ENCODE measurements at places on chromosomes 2 and 18. TPM values are rescaled to one million over a fixed set of nuclear protein-coding genes. Genes with fewer than 3 reads are reported as not detected.

DNA sequence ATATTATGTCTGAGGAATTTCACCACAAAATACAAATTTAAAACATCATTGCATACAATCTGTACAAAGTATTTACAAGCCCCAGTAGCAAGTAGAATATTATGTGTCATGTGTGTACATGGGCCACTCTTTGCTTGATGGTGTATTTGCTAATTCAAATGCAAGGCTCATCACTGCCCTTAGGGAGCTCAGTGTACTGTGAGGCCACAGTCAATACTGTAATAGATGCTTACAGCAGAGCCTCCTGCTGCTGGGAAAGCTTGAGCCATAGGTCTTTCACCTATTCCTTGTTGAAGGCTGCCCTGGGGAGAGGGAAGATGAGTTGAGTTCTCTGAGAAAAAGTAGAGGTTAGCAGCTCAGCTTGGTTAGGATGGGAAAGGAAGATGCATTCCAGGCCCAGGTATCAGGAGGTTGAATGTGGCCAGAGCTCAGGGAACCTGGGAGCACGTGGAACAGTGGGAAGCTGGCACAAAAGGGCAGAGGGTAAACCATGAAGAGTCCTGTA lies 189.6 kb downstream of the LRP1B start:
- H3K36me3 ChIP-seq: no peaks in the 10 kb centered on the region
- no peaks in the 10 kb centered on the region for H3K4me1 ChIP-seq
- no peak overlapping the region for H3K27ac ChIP-seq
- DNase-seq: no peak
- H3K27me3 ChIP-seq: no peaks in the 10 kb centered on the region

GRCh38 chr18:58863539-58864145 lies 1.0 kb upstream of the ZNF532 start:
- H3K27me3 ChIP-seq: no peaks in the 10 kb centered on the region
- DNase-seq: peak; percentile 80
- H3K27ac ChIP-seq: peak overlapping the region; percentile 100
- H3K4me3 ChIP-seq: peak overlapping the region; percentile 29
- peaks cover 15% of the 10 kb centered on the region for H3K4me1 ChIP-seq

- H3K4me1 ChIP-seq: no peaks in the 10 kb centered on the region
- H3K27me3 ChIP-seq: no peaks in the 10 kb centered on the region
- DNase-seq: no peak
- no peak overlapping the region for H3K4me3 ChIP-seq
- no peak overlapping the region for H3K27ac ChIP-seq
- no peaks in the 10 kb centered on the region for H3K36me3 ChIP-seq
Measured at GRCh38 chr2:220966636-220967035, 605.5 kb downstream of the EPHA4 start.

DNA sequence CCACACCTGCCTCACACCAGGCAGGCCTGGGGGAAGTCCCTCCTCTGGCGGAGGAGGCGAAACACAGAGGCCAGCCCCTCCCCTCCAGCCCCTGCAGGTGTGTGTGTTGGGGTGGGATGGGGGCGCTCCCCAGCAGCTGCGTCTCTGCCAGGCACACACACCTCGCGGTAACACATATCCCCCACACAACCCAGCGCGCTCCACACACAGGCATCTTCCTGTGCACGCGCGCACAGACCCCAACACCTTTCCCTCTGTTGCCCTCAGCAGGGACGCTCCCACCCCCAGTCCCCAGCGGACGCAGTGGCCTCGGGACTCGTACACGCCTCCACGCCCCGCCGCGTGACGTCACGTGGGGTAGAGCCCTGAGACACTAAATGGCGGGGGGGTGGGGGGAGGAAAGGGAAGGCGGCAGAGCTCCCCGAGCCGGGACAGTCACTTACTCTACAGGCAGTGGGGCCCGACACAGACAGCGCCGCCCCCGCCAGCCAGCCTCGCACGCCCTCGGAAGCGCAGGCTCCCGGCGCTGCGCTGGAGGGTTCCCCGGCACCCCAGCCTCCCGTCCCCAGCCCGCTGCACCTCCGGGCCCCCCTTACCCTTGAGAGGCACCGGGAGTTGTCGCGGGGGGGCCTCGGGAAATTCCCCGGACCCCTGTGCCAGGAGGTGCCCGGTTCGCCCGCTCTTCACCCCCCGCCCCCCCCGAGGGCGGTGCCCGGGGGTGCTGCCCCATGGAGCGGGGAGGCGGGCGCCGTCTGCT lies at the start of gene WNT10A:
WNT10A (plus strand) TSS at position 751 of the 757 bp plus-strand sequence. CDS start 144 bp downstream, outside the sequence.
- no peaks in the 10 kb centered on the region for H3K27me3 ChIP-seq
- H3K36me3 ChIP-seq: no peaks in the 10 kb centered on the region
- no peak within 1 kb of the TSS for H3K27ac ChIP-seq
- peak; percentile 78 for DNase-seq

GRCh38 chr2:144654523-144654922 lies 134.6 kb upstream of the ZEB2 start:
- H3K36me3 ChIP-seq: no peaks in the 10 kb centered on the region
- no peaks in the 10 kb centered on the region for H3K27me3 ChIP-seq
- DNase-seq: no peak
- H3K27ac ChIP-seq: no peak overlapping the region
- no peak overlapping the region for H3K4me3 ChIP-seq

The TMSB10 gene
- 876 TPM for total RNA-seq

GRCh38 chr2:217065695-217066405 lies 206.0 kb upstream of the TNP1 start:
- no peaks in the 10 kb centered on the region for H3K36me3 ChIP-seq
- H3K27ac ChIP-seq: no peak overlapping the region
- no peak for DNase-seq
- H3K4me1 ChIP-seq: no peaks in the 10 kb centered on the region

DNA sequence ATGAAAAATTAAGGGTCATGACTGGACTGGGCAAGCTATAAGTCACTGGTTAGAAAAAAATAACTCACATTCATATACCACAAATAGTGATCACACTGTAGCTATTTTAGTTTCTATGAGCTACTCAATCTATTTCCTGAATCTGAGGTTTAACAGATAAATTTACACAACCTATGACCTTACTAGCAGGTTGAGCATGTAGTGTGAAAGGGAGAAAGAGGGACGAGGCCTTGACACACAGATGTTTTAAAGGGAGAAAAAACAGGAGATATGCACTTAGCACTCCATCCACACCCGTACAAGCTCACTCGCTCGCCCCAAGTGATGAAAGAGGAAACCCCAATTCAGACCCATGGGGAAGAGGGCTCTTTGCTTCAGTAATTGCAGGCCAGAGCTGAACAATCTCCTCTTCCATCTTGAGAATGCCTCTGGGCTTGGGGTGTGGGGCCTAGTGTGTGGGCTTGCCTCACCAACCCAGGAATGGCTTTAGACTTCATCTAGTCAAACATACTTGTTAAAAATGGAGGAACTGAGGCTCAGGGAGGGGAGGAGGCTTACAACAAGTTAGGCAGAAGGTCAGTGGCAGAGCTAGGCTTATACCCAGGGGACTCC lies 10.7 kb downstream of the CYRIA start:
- H3K27me3 ChIP-seq: no peaks in the 10 kb centered on the region
- H3K36me3 ChIP-seq: no peaks in the 10 kb centered on the region
- no peak overlapping the region for H3K4me3 ChIP-seq

GRCh38 chr18:36446059-36446458 lies 148.5 kb downstream of the FHOD3 start:
- peaks cover 3% of the 10 kb centered on the region for H3K4me1 ChIP-seq
- no peak for DNase-seq
- no peak overlapping the region for H3K27ac ChIP-seq
- H3K27me3 ChIP-seq: no peaks in the 10 kb centered on the region
- H3K36me3 ChIP-seq: no peaks in the 10 kb centered on the region

The GPR39 gene
- 0.23 TPM for total RNA-seq

DNA sequence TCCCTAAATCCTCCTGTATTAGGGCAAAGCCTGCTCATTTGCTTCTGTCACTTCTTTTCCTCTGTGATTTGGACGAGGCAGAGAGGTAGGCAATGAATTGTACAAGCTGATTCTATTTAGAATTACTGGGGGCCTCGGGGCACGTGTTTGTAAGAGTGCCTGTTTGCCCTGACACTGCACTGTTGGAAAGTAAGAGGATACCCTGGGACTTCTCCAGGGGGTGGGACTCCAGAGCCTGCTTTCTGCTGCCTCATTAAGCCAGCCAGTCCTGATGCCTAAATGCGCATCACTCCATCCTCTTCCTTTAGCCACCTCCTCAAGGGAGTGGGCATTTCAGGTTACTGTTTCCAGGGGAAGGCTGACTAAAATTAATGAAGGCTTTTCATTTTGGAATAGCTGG lies 134.3 kb downstream of the TDRD15 start:
- H3K27me3 ChIP-seq: no peaks in the 10 kb centered on the region
- no peaks in the 10 kb centered on the region for H3K36me3 ChIP-seq
- H3K4me3 ChIP-seq: no peak overlapping the region

The GBX2 gene
- total RNA-seq: not detected

The AKAIN1 gene
- not detected for total RNA-seq

The MC4R gene
- not detected for total RNA-seq
